Activated CD4-positive, alpha-beta T cell treated with anti-CD3 and anti-CD28 coated beads, Interleukin-2, amount 10 ng/mL, durations not matched to agents 24 days and 14 days (primary cell): ENCODE measurements at places on chromosomes 12 and 14. TPM values are rescaled to one million over a fixed set of nuclear protein-coding genes. Genes with fewer than 3 reads are reported as not detected.
A peak's percentile ranks its signal among the peaks of the same experiment; 100 is the strongest.

The CISTR gene
- not detected in 2 replicates for total RNA-seq

The TPPP2 gene
- total RNA-seq = not detected in 2 replicates

The SDR9C7 gene
- total RNA-seq = not detected in 2 replicates

The ZNF140 gene
- total RNA-seq = 12.7 and 14.5 TPM in 2 replicates

The HOTAIR gene
- total RNA-seq = not detected in 2 replicates

The FAM181A gene
- total RNA-seq = not detected in 2 replicates

The FAM222A gene
- 1.3 and 1.5 TPM in 2 replicates for total RNA-seq

The MIP gene
- total RNA-seq = not detected in 2 replicates

The CELA1 gene
- total RNA-seq = not detected in 2 replicates

The CLEC2A gene
- total RNA-seq = not detected in 2 replicates

The TMEM253 gene
- not detected in 2 replicates for total RNA-seq

The WNT1 gene
- total RNA-seq = not detected in 2 replicates

DNA sequence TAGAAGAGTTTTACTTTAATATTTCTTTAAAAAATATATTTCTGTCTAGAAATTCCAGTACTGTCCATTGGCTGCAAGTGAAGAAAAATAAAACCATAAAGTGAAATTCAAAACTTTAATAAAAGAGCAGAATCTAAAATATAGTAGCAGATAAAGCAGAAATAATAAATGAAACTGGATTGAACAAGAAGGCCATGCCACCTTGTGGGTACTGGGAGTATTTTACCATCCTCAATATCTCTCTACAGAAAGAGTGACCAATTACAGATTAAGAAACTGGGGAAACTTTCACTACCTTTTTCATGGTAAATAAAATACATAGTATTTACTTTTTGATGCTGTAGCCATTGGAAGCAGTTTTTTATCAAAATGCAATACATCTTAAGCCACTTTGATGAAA, 220.5 kb downstream of the BCAT1 start:
- no peak for DNase-seq

GRCh38 chr12:11822081-11822834, 172.8 kb downstream of the ETV6 start:
- DNase-seq = peak; percentile 78

DNA sequence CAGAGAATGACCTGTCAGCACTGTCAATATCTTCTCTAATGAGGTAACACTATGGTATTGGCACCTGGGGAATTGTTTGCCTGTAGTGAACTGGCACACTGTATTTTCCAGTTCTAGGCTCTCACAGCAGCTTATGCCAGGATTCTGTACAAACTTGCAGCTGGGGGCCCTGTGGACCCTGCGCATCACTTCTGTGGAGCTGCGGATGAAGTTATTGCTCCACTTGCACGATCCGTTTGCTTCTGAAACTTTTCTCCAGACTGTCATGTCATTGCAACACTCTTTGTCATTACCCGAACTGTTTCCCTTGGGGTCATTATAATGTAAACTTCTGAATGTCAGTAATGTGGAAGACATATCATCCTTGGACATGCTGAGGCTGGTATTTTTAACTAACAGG, 3.9 kb downstream of the RNASE11 start:
- DNase-seq = peak; percentile 34

DNA sequence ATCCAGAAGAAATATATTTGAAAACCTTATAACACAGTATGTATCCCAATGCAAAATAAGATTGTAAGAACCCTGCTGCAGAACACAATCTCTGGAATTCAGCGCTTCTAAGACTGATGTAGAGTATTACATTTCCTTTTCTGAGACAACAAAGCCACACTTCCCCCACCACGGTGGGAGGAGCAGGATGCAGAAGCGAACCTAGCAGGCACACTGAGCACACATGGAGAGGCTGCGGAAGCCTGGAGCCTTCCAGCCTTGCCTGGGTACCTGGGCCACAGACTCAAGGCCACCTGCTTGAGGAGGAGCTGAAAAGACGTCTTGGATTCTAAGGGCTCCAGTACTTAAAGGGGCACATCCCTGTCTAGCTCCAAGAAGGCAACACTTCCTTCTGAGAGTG, 46.4 kb downstream of the TCHP start:
- peak; percentile 66 for DNase-seq

GRCh38 chr14:98926801-98927200, 345.2 kb downstream of the BCL11B start:
- DNase-seq = no peak

GRCh38 chr14:57937676-57938075, 71.8 kb upstream of the SLC35F4 start:
- no peak for DNase-seq

- DNase-seq = peak; percentile 89
Measured at GRCh38 chr12:53324113-53324778, 2.8 kb upstream of the AAAS start.

GRCh38 chr12:56601503-56601902, 28.6 kb downstream of the BAZ2A start:
- peak; percentile 73 for DNase-seq

GRCh38 chr12:38527631-38528030, 211.1 kb downstream of the ALG10B start:
- DNase-seq = no peak

- no peak for DNase-seq
Measured at GRCh38 chr12:112875608-112876007, 31.2 kb upstream of the OAS1 start.

- no peak for DNase-seq
Measured at GRCh38 chr14:101065696-101066694, 162.5 kb upstream of the RTL1 start.

DNA sequence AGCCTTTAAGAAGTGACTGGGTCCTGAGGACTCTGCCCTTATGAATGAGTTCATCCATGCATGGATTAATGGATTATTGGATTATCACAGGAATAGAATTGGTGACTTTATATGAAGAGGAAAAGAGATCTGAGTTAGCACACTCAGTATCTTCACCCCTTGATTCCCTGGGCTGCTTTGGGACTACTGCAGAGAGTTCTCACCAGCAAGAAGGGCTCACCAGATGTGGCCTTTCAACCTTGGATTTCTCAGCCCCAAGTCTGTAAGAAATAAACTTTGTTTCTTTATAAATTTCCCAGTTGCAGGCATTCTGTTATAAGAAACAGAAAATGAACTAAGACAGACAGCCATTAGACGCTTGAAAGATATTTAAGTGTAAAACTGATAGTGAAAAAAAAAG, 509.2 kb downstream of the FLRT2 start:
- no peak for DNase-seq

GRCh38 chr12:3022961-3023360, 54.2 kb upstream of the TSPAN9 start:
- no peak for DNase-seq

- DNase-seq = no peak
Measured at GRCh38 chr12:104213952-104214351, 1.6 kb upstream of the TXNRD1 start.

DNA sequence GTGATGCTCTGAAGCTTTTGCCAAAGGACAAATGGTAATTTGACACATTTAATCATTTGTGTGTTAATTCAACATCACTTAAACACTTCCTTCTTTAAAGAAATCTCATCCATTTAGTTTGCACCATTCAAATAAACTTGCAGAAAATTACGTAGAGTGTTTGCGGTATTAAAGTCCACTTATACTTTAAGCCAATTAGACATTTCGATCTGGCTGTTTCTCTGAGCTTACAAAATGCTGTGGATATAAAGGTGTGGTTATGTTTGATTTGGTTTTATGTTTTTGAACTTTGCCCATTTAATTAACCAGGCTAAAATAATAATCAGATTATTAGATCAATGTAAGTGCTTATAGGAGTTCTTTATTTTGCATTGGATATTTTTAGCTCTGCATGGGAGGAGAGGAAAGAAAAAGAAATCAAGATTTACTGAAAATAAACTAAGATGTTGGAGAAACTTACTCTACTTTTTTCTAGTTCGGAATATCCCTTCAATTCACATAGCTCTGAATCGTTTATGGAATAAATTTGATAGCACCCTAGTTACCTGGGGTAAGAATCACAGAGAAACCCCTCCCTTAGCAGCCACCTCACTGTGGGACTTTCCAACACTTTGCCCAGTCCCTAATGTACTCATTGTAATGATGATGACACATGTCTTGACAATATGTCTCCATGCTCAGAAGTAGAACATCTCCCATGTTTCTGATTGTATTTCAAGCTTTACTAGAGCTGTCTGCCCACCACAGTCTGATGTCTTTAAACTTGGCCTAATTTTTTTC, 268.0 kb downstream of the BTG1 start:
- DNase-seq = peak; percentile 73

- DNase-seq = peak; percentile 57
Measured at GRCh38 chr12:47839214-47839876, 19.6 kb upstream of the HDAC7 start.

DNA sequence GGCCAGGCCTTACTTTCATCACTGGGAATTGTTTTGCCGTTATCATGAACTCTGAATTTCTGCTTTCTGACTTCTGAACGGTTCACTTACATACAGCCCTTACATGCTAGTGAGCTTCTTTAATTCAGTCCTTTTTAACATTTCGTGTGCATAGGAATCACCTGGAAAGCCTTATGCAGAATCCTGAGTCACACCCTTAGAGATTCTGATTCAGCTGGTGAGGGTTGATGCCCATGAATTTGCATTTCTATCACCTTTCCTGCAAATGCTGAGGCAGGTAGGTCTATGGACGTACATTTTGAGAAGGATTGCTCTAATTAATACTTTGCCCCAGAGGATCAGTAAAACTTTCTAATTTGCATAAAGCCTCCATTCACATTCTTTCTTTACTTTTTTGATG, 44.0 kb downstream of the PPHLN1 start:
- DNase-seq = no peak

- DNase-seq = no peak
Measured at GRCh38 chr14:72726444-72726843, 167.5 kb downstream of the DPF3 start.

DNA sequence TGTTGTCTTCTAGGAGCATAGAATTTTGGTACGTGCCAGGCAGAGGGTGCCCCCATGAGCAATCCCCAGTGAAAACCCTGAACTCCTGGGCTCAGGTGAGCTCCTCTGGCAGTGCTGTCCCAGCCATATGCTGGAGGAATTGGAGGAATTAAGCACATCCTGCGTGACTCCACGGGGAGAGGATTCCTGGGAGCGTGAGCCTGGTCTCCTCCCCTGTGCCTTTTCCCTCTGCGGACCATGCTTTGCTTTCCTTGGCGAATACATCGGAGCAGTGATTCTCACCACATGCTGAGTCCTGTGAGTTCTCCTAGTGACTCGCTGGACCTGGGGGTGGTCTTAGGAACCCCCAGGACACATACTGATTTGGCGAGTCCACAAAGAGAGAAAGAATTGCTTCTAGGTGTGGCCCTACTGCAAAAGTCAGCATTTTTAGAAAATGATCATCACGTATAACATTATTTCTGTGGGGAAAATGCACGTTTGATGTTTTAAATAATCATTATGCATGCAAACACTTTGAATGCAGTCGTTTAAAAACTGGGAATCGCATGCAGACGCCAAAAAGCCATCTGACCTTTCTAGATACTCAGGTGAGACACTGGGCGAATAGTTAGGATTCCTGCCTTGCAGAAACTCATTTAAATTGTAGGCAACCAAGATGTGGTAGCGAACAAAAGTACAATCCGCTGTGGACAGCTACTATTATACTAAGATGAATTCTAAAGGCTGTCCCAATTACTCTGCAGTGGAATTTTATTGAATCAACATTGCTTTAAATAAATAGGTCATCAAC, 370.9 kb downstream of the TMEM132D start:
- no peak for DNase-seq

GRCh38 chr12:90260136-90260535, 551.5 kb upstream of the ATP2B1 start:
- no peak for DNase-seq

DNA sequence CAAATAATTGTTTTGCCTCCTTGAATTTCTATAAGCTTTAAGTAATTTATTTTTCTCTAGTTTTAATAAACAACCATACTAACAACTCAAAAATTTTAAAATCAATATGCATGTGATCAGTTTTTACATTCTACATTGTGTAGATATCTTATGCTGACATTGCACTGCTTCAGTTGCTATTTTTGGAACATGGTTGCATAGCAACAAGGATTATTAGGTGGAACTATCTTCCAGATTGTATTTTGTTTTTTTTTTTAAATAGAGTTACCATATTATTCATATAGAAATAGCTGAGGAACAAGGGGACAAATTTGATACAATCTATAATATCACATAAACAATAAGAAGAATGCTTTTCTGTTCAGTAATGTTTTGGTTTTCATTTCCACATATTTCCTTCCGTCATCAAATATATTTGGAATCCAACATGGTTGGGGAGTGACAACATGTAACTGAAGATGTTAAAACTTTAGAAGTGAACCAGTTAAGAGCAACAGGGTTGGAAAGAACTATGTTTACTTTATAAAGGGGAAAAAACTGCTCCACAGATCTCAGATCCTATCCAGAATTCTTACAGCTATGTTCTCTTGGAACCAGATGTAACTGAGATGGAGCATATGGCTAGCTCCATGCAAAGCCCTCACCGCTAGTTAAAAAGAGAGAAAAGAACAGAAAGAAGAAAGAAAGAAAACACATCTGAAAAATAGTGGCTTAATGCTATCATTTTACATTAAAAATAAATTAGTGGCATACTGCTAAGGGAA, 235.5 kb downstream of the NELL2 start:
- DNase-seq = no peak

- no peak for DNase-seq
Measured at GRCh38 chr12:24227551-24227950, 278.1 kb upstream of the SOX5 start.

GRCh38 chr14:99164712-99165111, 107.3 kb downstream of the BCL11B start:
- no peak for DNase-seq

GRCh38 chr12:91958816-91959215, 186.8 kb downstream of the BTG1 start:
- no peak for DNase-seq

GRCh38 chr12:125983784-125984500, 918.7 kb downstream of the AACS start:
- DNase-seq = no peak

DNA sequence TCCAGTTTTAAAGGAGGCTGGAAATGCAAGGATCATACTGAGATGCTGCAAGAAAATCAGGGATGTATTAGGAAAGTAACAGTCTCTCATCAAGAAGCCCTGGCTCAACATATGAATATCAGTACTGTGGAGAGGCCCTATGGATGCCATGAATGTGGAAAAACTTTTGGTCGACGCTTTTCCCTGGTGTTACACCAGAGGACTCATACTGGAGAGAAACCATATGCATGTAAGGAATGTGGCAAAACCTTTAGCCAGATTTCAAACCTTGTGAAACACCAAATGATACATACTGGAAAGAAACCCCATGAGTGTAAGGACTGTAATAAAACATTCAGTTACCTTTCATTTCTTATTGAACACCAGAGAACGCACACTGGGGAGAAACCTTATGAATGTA, 24.5 kb downstream of the ZNF891 start:
- no peak for DNase-seq

DNA sequence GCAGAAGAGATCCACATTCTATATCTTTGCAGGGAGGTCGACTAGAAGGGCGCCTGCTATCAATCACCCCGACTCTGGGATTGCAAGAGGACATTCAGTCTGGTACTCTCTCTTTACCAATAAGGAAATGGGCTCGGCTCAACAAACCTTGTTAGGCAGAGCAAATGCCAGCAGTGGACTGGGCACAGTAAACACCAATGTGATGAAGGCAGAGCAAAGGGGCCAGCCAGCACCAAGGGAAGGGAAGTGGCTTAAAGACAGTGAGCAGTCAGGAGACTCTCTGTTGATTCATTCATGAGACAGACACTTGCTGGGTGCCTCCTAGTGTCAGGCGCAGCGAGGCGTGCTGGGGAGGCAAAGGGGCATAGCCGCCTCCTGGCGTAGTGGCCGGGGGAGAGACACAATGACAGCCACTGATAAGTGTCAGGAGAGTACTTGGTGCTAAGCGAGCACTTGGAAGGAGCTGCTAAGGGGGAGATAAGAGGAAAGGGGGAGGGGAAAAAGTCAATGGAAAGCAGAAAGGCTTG, 34.1 kb downstream of the TMCC3 start:
- DNase-seq = no peak
